CD4-positive, alpha-beta T cell treated with Interferon alpha-2 for 1 hour (primary cell): ENCODE measurements at places on chromosomes 3 and 15.

DNA sequence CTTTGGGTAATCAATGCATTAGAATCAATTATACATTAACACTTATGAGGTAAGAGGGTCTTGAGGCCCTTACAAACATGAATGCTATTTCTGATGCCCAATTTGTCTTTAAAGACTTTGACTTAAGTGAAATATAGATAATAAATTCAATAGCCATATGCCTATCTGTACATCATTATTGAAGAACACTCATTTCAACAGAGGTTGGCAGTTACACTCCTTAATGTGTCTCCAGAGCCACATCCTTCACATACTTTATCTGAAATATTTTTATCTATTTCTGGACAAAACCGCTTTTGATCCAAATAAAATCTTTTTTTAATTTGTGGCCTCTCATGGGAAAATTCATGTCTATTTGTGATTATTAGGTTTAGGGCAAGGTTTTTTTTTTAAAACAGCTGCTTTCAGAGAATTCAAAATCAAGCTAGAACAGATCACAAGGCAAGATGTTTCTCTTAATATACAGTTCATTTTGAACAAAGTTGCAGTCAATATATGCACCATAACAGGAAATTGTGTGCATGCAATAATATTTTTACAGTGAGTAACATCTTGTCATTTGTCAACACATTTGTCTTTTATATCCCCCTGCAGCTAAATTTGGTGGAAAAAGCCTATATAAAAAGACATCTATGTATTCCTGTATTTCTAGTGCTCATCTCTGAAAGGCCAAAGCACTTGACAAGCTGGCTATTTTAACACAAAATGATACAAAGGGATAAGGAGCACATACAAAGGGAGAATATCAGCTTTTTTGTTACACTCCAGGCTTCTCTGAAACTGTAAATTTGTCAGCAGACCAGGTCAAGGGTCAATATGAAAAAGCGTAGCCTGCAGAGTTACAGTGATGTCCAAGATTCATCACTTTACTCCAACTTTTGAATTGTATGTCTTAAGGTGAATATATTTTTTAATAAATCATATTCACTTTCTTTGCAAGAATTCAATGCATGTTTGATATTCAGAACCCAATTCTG, 146.2 kb upstream of the DPH6 start:
- DNase-seq: no peak

GRCh38 chr3:183185696-183186095, 23.2 kb upstream of the LAMP3 start:
- DNase-seq: no peak

DNA sequence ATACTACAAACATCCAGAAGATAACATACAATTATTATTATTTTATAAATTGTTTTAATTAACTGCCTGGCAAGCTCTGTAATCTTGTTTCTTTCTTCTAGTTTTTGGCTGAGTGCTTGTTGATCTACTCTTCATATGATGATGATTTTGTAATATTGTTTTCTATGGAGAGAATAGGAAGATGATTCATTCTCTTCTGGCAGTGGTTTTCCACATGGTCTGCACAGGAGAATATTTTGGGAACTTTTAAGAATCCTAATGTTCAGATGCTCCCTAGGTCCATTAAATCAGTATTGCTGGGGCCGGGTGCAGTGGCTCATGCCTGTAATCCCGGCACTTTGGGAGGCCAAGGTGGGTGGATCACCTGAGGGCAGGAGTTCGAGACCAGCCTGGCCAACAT, 37.6 kb downstream of the CACNA2D3 start:
- DNase-seq: no peak

GRCh38 chr15:40054605-40054854, 15.5 kb upstream of the SRP14 start:
- no peak for DNase-seq

DNA sequence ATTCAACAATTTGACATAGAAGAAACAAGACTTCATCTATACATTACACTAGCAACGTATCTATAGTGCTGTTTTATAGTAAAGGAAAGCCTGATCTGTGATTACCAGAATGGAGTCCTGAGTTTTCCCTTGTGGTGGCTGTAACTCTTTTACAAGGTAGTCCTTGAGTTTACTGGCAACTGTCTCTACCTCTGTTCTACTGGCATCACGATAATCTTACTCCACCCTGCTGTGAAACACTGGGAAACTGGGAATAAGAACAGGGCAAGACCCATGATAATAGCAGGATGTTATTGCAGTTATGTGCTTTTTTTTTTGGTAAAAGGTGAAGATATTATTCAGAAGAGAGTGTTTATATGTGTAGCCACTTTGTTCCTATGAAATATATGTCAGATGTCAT, 12.4 kb upstream of the HHLA2 start:
- no peak for DNase-seq

GRCh38 chr3:138408751-138409570, 25.5 kb upstream of the ESYT3 start:
- no peak for DNase-seq

- no peak for DNase-seq
These were observed 14.7 kb upstream of the CA12 start for GRCh38 chr15:63396152-63396928.

GRCh38 chr15:29815000-29815710, 7.1 kb downstream of the TJP1 start:
- DNase-seq: no peak
